ENCODE measurements at places on chromosomes 2 and 18.

GRCh38 chr18:60147323-60147722 is 225.3 kb downstream of the MC4R start:
- no peak for DNase-seq

GRCh38 chr18:55337908-55338521 is 250.0 kb downstream of the TCF4 start:
- peak; percentile 71 for DNase-seq

GRCh38 chr18:44954257-44954656 is 273.6 kb downstream of the SETBP1 start:
- DNase-seq = no peak

DNA sequence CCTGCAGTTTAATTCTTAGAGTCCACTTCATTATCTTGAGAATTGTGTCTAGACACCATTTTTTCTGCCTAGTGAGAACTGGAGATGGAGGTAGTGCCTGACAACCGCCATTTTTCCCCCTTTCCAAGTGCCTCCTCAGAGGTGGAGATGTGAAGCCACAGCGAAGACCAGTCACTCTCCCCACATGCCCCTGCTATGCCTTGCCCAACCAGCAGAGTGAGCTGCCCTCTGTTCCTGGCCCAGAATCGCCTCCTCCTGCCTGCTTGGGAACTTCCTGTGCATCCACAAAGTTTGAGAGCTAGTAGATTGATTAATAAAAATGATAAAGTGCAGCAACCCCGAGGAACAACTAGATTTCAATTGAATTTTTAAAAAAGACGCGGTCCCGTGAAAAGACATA is 123.3 kb downstream of the CLIP4 start:
- DNase-seq = no peak

- no peak for DNase-seq
Measured at GRCh38 chr2:200635251-200635650, 49.4 kb downstream of the AOX1 start.

GRCh38 chr2:137179542-137179941 is 414.2 kb downstream of the THSD7B start:
- no peak for DNase-seq

GRCh38 chr2:18123577-18123976 is 245.1 kb downstream of the KCNS3 start:
- no peak for DNase-seq

DNA sequence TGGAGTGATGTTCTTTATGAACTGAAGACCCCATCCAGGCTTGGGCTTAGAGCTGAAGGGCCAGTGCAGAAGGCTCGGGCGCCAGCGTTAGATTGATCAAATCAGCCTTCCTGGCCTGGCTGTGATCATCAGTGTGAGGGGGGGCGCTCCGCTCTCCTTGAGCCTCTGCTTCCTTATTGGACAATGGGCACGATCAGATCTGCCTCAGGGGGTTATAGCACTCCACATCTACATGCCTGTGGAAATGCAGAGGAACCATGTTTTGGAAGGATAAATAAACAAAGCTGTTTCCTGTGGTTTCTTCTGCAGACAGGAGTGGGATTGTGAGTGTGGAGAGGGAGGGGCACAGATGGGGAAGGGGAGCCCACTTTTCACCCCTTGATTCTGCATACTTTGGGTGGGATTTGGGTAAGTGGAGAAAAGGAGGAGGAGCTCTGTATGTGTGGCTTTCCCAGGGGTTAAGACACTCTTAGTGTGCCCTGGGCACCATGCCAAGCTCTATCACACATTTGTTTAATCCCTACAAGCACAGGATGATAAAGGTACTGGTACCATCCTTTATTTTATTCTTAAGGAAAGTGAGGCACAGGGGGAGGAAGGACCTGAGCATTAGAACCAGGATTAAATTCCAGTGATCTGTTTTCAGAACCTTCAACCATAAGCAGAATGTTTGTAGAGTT is 150.5 kb downstream of the EN1 start:
- DNase-seq = no peak

DNA sequence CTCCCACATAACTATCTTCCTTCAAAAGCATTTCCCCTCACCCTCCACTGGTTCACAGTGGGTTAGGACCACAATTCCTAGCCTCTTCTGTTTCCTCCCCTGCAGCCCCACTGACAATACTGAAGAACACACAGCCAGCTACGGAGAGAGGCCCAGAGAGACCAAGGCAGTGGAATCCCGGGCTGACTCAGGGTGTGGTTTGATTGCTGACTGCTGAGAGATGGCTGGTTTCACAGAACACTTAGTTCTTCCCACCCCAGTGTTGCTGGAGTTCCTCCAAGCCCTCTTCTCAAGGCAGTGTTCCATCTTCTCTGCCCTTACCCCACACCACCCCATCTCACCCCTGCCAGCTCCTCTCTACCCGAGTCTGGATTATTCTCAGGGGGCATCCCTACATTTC is 43.3 kb upstream of the ZFP36L2 start:
- DNase-seq = peak; percentile 93

DNA sequence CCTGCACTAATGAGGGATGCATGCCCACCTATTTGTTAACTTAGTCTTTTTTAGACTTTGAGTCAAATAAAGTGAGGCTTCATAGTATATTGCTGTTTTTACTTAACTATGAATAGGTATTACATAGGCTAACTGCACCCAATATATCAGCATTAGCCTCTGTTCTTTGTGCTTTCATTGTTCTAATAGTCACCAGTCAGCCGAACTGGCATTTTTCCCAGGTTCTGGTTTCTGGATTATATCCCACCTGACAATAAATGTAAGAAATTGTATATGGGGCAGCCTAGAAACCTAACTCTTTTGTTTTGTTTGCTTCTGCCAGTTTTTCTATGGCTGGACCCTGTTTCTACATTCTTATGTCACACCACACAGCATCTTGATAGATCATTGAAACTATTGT is 1672.4 kb upstream of the LRRTM1 start:
- DNase-seq = no peak

DNA sequence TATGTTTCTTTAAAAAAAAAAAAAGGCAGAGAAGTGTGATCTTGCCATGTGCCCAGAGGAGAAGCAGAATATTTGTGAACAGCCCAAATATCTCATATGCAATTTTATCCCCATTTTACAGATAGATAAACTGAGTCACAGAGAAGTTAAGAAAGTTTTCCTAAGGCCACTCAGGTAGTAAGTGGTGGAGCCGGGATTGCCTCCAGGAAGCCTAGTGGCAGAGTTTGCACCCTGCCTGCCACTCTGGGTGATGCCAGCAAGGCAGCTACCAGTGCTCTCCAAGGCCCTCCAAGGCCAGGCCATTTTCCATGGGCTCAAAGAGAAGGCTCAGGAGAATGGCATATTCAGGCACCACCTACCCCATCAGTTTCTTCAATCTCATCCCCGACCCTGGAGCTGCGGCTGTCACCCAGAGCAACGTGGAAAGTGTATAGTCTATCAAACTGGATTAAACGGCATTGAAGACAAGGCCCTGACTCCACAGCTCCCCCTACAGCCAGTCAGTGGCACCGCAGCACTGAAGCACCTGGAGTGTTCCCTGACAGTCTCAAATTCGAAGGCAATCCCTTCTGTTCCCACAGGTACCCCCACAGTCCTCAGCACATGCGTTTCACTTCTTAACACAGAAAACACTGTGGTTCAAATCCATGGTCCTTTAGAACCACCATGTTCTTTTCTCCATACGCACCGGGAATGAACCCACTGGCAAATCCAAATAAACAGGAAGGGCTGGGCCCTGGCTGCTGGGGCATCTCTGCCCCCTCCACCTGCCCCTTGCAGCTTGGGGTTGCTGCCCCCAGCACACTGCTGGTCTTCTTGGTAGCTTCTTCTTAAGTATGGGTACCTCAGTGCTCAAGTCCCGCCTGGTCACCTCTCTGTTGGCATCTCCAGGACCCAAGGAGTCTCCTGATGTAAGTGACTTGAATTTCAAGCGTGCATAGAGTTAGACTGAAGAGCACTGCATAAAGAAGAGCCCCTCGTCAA is 175.3 kb downstream of the INHBB start:
- no peak for DNase-seq

DNA sequence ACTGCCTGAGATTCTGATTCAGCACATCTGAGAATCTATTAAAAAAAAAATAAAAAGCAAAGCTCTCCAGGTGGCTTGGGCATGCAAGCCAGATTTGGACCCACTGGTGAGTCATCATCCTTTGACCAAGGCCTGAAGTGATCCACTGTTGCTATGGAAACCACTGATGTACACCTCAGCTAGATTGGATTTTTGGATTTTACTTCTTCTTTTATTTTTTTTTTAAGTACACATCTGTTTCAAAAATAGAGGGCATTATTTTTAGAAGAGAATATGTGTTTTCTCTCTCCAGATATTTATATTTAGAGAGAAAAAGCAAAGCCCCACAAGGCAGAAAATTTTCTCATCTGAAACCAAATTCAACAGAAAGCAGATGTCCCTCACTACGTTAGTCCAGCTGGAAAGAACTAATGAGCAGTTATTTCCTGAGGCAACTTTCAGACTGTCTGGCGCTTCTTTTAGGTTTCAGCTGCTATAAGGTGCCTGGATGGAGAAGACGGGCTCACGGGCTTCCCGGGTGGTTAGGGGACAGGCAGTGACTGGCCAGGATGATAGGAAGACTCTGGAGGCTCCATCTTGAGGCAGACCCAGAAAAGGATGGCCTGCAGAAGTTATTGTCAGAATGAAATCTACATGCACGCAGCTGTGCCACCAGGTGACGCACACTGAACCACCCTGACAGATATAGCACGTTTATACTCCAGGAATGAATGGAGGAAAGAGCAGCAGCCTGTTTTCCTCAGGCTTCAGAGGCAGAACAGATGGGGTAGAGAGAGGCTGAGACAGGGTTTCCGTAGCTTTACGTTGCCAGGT is 50.5 kb downstream of the MRPL35 start:
- DNase-seq = no peak

- no peak for DNase-seq
Measured at GRCh38 chr2:180990337-180990736, 9.9 kb downstream of the UBE2E3 start.

DNA sequence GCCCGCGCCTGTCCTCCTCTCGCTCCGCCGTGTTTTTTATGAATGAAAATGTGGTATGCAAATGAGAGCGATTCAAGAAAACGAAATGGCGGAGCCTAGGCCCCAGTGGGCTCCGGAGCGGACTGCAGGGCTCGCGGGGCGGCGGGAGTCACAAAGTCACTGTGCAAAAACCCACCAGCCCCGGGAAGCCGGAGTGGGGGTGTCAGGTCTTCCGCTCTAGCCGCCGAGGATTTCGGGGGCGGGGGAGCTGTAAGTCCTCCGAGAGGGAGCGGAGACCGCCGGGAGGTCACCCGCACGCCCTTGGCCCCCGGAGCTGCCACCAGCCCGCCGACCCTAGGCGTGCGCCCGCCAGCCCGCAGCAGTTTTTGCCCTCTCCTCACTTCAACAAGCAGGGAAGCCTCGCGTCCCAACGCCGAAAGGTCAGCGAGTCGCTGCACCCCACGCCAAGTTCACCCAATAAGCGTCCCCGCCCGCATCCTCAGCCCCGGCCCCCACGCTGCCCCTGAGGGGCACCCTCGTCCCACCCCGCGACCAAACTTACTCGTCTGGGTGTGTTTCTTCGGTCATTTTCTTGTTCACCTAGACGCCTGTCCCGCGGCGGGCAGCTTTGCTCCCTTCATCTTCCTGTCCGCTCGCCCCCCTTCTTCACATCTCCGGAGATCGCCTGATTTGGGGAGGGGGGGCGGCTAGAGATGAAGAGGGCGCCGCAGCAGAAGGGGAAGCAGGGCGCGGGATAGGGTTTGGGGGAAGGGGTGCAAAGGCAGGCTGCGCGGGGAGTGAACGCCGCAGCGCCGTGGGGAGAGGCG is 775 bp downstream of the SPRED2 start:
- DNase-seq = no peak

- no peak for DNase-seq
Measured at GRCh38 chr2:120441744-120442471, 96.0 kb downstream of the INHBB start.

DNA sequence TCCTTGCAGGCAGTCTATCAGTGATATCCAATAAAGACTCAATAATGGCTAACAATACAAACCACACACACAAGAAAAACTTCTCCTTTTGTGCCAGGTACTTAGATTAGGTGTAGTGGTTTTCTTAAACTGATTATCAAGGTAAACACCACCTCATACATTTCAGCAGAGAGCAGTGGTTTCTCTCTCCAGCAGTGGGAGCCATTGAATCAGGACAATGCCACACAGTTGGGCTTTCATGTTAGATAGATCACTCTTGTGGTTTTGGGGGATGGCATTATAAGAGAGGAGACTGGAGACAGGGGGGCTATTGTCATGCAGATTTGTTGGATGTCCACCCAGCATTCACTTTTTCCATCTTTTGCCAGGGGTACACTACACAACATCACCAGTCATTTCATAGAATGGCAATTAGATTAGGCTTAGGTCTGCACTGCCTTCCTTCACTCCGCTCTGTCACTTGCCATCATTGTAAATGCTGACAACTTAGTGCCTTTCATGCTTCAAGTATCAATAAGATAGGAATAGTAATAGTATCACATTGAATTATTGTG is 13.6 kb upstream of the IRS1 start:
- DNase-seq = no peak

DNA sequence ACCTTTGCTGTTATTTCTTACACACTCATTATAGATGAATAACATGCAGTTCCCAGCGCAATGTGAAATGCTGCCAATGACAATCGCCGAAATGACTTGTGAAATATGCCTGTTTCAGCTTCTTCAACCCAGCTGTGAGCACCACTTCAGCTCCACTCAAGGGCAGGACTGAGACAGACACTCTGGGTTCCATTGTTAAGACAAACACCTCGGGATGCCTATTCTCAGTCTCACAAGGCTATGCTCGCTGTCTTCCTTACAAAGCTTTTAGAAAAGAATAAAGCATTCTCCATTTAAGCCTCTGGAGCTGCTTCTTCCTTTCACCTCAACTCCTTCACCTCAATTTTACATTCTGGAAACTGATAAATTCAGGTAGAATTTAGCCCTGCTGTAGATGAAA is 4.2 kb downstream of the CBLN2 start:
- no peak for DNase-seq
